ENCODE measurements at places on chromosomes 16 and 17. TPM values are rescaled to one million over a fixed set of nuclear protein-coding genes. Genes with fewer than 3 reads are reported as not detected.
A peak's percentile ranks its signal among the peaks of the same experiment; 100 is the strongest.

DNA sequence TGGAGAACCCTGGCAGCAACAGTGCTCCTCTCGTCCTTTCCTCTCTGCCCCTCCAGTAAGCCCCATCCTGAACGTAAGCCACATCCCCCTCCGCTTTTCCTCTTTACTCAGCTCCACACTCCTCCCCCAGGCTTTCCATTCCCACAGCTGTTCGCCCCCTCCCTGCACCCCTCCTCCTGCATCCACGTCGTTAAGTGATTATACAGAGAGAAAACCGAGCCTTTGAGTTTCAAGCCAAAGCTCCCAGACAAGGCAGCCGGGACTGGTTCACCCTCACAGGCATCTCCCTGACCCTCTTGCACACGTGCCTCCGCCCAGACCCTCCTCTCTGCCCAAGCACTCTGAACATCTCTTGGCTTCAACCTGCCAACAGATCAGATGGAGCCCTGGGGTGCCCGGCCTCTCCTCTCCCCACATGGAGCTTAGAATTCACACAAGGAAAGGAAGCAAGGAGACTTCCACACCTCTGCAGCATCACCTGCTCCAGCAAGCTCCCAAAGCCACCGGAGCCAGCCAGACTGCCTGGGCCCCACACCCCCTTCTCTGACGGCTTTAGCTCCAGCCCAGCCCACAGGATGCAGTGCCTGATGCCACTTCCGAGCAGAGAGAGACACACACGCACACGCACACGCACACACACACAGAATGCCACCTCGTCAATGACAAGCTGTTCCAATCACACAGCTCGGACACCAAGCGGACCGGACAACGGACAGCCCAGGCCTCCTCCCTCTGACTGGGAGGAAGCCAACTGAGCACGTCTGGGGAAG lies 99.9 kb upstream of the CCL2 start:
- no peak for DNase-seq

- no peak for DNase-seq
Measured at GRCh38 chr16:15682105-15682570, 32.1 kb downstream of the NDE1 start.

DNA sequence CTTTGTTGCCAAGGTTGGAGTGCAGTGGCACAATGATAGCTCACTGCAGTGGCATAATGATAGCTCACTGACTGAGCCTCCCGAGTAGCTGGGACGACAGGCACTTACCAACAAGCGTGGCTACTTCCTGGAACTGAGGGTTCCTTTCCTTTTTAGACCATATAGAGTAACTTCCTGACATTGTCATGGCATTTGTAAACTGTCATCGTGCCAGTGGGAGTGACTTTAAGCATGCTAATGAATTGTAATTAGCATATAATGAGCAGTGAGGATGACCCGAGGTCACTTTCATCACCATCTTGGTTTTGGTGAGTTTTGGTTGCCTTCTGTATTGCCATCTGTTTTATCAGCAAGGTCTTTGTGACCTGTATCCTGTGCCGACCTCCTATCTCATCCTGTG lies 162.4 kb downstream of the HS3ST4 start:
- DNase-seq, result no peak

GRCh38 chr17:57379895-57380434 lies 123.6 kb downstream of the MSI2 start:
- DNase-seq, result no peak

GRCh38 chr17:61352781-61353491 lies 46.7 kb upstream of the TBX2 start:
- DNase-seq, result no peak

DNA sequence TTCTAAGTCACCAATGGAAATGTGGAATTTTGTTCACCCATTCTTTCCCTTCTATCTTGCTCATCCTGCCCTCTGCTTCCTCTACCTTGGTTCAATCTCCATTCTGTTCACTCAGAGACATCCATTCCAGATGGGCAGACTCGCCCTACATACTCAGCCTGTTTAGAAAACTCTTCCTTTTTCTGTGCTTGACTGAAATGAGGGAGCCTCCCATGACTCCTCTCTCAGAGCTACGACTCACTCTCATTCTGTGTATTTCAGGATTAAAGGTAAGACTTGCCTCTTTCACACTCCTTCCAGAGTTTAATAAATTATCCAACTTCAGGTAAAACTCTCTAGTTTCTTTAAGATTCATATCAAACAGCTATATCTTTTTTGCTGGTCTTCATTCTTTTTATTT lies 182.8 kb downstream of the HS3ST3A1 start:
- no peak for DNase-seq

GRCh38 chr17:27596096-27596495 lies 34.9 kb upstream of the LGALS9 start:
- DNase-seq, result no peak

DNA sequence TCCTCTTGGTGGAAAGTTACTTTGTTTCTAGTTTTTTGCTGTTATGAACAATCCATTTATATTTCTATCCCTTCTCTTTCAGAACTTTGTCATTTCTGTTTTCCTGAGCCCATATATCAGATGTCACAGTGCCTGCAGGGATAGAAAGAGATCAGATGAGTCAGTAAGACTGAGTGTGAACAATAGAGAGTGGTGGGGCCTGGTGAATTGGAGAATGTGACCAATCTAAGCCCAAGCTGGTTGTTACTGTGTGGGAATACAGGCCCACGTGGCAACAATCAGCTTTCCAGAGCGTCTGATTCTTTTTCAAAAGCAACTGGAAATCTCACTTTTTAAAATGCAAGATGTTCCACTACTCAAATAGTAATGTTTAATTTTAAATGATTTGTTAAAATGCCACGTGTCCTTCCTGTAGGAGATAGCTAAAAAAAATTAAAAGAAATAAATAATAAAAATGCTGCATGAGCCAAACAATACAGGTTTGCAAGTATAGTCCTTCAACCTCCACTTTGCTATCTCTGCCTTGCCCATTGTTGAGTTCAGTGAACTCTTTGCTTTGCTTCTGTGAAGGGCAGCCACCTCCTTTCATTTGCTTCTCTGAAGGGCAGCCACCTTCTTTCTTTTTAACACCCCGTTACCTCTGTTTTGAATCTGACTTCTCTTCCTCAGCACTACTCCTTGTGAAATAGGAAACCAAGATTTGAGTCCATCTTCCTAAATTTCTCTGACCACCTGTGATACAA lies 9.6 kb downstream of the DCTN5 start:
- no peak for DNase-seq

- DNase-seq, result peak; percentile 33
Measured at GRCh38 chr16:10868596-10869469, 8.2 kb upstream of the CIITA start.

GRCh38 chr16:31093132-31093703 lies 1.4 kb downstream of the VKORC1 start:
- DNase-seq, result no peak

DNA sequence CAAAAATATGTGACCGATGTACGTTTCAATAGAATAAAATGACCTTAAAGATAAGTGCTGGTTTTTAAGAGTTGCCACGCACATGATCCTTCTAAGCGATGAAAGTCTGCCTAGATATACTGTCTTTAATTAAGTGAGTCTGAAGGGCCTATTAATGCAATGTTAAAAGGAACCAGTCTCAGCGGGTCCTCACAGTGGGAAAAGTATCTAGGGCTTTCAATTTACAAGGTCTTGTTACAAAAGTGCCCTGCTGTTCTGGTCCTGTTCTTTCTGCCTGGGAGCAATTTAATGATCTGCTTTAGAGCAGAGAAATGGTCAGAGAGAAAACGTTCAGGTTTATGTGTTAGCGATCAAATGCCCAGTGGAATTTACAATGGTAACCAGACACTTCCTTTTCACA lies 864.0 kb downstream of the KCNJ2 start:
- DNase-seq, result no peak

GRCh38 chr17:74282587-74283370 lies 8.7 kb downstream of the DNAI2 start:
- no peak for DNase-seq

GRCh38 chr17:44120851-44121605 lies 2.4 kb downstream of the HDAC5 start:
- DNase-seq, result no peak

ACSM2A gene
- total RNA-seq, result not detected

ZNF385C gene
- total RNA-seq, result 0.31 TPM

VMO1 gene
- 6.0 TPM for total RNA-seq

GRCh38 chr17:68610554-68610953 lies 9.4 kb upstream of the FAM20A start:
- no peak for DNase-seq

C17orf78 gene
- total RNA-seq, result not detected

GRCh38 chr16:23668873-23669272 lies 9.8 kb upstream of the PLK1 start:
- no peak for DNase-seq

FN3K gene
- 17.7 TPM for total RNA-seq

DNA sequence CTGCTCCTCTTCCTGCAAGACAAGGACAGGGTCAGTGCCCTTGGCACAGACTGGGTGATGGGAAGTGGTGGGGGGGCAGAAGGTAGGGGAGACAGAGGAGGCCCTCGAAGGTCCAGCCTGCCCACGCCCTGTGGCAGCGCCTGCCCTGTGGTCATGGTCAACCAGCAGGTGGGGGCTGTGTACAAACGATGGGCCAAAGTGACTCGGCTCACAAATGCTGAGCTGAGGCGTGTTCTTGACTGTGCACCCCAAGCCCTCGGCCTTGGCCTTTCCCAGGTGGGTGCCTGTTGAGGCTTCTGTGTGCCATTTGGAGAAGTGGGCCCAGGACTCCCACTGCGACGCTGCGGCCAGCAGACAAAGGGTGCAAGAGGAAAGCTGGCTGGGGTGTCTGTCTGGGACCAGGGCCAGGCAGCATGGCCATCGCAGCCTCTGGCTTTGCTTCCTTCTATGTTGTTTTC lies 22.6 kb downstream of the MXRA7 start:
- DNase-seq, result no peak

KRTAP2-2 gene
- total RNA-seq, result not detected

MAPT gene
- total RNA-seq, result 0.99 TPM

CASKIN2 gene
- 43.8 TPM for total RNA-seq

- no peak for DNase-seq
Measured at GRCh38 chr16:87581857-87582215, 20.5 kb upstream of the JPH3 start.

DNA sequence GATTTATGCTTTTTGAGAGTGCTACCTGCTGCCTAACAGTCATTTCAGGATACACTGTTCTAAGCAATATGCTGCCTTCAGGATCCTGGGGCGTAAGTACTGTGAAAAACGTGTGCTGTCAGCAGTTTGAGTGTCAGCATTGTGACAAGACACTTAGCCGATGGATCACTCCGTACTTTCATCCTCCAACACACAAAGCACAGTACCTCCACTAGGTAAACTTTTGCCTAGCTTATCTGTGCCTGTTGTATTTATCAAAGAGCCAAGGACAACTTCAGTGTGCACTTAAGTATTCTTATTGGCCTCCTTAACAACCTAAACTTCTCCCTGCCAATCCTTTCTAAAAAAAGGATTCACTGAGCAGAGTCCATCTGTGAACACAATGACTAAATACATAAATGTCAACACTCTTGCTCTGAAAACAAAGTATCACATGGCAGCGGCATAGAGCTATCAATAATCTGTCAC lies 33.8 kb upstream of the PHLPP2 start:
- no peak for DNase-seq

GRCh38 chr16:81938326-81939163 lies 72.7 kb downstream of the SDR42E1 start:
- no peak for DNase-seq

- no peak for DNase-seq
Measured at GRCh38 chr16:17657045-17657444, 186.3 kb upstream of the XYLT1 start.

DNA sequence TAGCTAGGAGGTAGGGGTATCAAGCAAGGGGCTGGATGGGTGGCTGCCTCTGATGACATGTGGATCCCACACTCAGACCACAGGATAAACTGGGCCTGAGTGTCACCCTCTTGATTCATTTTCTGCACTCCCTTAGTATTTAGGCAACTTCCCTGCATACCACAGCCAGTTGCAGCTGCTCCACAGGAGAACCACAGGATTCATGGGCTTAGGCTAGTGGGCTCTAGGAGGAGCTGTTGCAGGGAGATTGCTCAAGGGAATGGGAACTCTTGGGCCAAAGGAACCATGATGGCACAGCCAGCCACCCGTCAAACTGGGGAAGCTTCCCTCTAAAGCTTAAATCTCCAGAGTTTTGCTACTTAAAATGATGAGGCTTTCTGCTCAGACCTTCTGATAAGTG lies 269.7 kb upstream of the ASIC2 start:
- no peak for DNase-seq

CD19 gene
- 0.52 TPM for total RNA-seq

DNA sequence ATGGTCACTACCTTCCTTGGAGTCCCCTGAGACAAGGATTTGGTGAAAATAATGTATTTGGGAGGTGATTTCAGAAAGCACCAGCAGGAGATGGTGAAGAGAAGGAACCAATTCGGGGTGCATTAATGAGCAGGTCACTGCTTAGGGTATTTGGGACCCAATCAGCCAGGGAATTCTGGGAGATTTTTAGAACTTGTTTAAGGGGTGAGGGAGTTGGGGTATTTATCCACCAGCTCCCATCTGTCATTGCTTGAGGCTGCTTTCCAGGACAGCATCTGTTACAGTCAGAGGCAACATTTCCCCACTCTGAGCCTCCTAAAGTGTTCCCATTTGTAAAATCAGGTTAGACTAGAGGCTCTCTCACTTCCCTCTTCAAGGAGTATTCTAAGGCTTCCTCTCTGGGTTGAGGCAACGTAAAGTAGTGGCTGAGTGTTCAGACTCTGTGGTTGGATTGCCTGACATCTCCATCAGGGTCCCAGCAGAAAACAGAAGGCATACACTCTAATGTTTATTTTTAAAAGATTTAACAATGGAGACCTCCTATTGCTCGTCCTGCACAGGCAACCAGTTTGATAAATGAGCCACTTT lies 60.9 kb downstream of the CLEC19A start:
- DNase-seq, result no peak

DNA sequence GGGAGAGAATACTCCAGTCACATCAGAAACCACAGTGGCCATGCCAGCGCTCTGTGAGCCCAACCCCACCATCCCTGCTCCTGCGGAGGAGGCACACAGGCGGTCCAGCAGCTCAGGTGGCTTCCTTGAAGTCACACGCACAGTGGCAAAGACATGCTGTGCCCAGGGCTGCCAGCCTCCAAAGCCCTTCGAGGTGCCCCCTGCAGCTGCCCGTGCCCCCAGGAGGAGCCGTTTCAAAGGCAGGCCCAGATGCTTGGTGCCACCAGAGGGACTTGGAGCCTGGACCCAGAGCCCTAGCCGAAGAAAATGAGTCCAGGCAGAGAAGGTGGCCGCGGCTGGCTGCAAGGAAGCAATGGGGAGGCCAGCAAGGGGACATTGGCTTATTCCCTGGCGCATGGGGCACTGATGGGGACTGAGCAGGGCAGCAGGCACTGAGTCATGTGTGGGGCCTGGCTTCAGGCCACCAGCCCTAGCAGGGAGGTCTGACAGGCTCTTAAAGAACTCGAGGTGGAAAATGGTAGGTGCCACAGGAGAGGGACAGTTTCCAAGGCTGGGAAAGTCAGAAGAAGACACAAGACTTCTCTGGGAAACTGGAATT lies 17.2 kb upstream of the CACNG1 start:
- DNase-seq, result no peak

- DNase-seq, result no peak
Measured at GRCh38 chr16:28866454-28866804, 2.8 kb downstream of the SH2B1 start.

EFCAB3 gene
- total RNA-seq, result not detected

RNF43 gene
- 13.4 TPM for total RNA-seq

All from left lung (tissue), 14 donors.